ENCODE measurements at places on chromosomes 1 and 21.

GRCh38 chr1:203765029-203765837, at the start of gene LAX1:
TSS of gene LAX1 (plus strand) at chr1:203765183. CDS start at chr1:203765566, 383 bp downstream.
- peak; percentile 68 for DNase-seq

DNA sequence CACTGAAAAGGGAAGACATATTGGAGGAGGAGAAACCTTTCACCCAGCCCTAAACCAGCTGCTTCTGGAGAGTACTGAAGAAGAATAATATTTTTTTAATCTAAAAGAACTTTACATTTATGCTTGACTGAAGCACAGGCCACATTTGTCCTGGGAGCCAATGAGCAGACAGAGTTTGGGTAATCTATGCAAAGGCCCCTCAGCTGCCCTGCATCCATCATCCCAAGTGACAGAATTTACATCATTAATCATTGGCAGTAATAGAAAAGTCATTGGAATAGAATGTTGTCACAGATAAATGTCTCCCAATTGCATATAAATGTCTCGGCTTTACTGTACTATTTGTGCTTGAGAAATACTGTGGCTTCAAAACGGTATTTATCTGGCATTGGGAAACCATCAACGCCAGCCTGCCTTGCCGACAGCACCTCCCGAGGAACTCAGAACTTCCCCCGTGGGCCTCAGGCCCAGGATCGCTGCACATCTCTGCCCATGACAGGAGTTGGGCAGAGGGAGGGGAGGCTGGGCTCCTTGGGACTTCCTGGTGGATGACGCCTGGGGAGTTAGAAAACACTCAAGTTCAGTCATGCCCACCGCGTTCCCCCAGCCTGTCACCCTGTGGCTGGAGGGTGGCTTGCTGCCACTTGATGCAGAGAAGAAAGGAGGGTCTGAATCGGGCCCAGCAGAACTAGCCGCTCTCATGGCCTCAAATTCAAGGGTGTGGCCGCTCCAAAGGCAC, 133.1 kb downstream of the CAMTA1 start:
- DNase-seq: no peak

DNA sequence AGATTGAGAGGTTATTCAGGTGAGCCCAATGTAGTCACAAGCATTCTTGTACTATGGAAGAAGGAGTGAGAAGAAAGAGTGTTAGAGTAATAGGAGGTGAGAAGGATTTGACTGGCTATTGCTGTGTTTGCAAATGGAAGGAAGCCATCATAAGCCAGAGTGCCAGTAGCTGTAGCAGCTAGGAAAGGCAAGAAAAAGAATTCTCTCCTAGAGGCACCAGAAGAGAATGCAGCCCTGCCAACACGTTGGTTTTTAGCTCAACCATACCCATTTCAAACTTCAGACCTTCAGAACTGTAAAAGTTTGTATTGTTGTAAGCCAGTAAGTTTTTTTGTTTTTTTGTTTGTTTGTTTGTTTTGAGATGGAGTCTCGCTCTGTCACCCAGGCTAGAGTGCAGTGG, 8.9 kb upstream of the IL12RB2 start:
- DNase-seq: no peak

GRCh38 chr1:119001181-119002027, 13.3 kb upstream of the TBX15 start:
- DNase-seq: no peak

GRCh38 chr1:208069908-208070307, 159.0 kb upstream of the CD34 start:
- DNase-seq: no peak

GRCh38 chr21:14863745-14864210, 201.0 kb downstream of the NRIP1 start:
- no peak for DNase-seq

- no peak for DNase-seq
Measured at GRCh38 chr1:248696261-248696660, 6.3 kb downstream of the OR14I1 start.

GRCh38 chr1:33735624-33736023, 128.3 kb upstream of the HMGB4 start:
- no peak for DNase-seq

All from activated naive CD8-positive, alpha-beta T cell treated with anti-CD3 and anti-CD28 coated beads, Interleukin-2, amount 50 U/mL, for 16 hours (primary cell).